ENCODE measurements at places on chromosomes 3 and 15.

DNA sequence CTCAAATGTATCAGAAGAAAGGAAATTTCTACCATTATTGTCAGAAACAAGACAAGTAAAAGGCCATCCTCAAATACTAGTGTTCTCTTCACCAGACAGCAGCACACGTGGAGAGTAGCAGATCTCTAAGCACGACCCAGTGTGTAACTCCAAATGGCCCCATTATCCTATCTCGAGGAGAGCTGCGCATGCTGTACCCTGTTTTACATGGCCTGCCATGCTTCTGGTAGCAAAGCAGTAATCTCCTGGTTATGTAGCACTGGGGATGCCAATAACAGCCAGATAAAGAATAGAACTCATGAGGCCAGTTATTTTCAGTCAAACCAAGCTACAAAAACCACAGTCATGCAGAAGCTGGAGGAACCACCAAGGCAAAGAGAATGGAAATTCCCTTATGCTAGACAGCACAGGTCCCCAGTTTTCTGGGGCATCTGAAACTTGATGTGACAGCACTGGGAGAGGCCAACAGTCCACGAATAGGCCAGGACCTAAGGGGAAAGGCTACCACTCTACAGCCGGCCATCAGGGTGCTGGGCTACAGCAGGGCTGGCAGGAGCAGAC, 73.0 kb downstream of the LIPC start:
- no peak for DNase-seq

DNA sequence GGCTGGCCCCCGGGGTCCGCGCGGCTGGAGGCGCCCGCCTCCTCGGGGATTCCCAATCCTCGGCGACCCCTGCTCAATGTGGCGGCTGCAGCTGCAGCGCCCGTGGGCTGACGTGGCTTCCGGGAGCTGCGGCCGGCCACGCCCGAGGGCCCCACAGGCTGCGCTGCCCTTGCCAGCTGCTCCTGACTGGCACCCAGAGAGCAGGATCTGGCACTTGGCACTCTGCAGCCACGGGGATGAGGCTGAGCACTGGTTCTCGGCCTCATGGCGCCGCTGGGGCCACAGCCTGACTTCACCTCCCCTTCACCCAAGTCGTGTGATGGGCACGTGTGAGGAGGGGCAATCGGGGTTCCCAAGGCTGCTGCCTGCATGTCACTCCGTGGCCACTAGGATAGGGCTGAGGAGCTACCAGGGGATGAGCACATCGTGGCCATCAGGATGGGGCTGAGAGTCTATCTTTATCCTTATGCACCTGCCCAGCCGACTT, 267.8 kb upstream of the FRG2C start:
- no peak for DNase-seq

GRCh38 chr15:43735416-43735815, 10.8 kb upstream of the PDIA3 start:
- no peak for DNase-seq

GRCh38 chr3:99504258-99504657, 134.1 kb upstream of the COL8A1 start:
- no peak for DNase-seq

GRCh38 chr3:137761099-137761562, 3.0 kb upstream of the SOX14 start:
- no peak for DNase-seq

- DNase-seq: no peak
Measured at GRCh38 chr3:36842275-36842674, 77.9 kb upstream of the DCLK3 start.

All from stimulated activated CD4-positive, alpha-beta T cell treated with anti-CD3 and anti-CD28 coated beads, Interleukin-15, amount 100 ng/mL, for 1 hour (primary cell).